ACHN (cell line): ENCODE measurements at places on chromosomes 7 and 10.

DNA sequence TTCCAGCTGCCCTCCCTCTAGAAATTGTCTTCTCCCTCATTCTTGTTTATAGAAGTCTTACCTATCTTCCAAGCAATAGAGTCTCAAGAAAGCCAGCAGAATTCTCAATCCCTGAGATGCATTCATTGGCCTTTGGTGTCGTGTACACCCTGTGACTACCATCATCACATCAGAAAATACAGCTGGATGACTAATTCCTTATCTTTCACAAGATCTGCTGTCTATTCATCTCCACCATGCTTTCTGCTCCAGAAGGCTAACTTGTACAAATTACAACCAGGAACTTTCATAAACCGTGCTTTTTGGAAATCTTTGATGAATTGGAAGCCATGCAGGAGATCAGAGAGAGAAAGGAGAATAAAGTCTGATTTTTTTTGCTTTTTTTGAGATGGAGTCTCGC is 1062.9 kb upstream of the GHITM start:
- DNase-seq, result no peak

GRCh38 chr10:11594589-11595394 is 16.7 kb downstream of the USP6NL start:
- no peak for DNase-seq

- DNase-seq, result peak; percentile 35
Observed at GRCh38 chr7:30795161-30795948, 24.1 kb downstream of the MINDY4 start.

DNA sequence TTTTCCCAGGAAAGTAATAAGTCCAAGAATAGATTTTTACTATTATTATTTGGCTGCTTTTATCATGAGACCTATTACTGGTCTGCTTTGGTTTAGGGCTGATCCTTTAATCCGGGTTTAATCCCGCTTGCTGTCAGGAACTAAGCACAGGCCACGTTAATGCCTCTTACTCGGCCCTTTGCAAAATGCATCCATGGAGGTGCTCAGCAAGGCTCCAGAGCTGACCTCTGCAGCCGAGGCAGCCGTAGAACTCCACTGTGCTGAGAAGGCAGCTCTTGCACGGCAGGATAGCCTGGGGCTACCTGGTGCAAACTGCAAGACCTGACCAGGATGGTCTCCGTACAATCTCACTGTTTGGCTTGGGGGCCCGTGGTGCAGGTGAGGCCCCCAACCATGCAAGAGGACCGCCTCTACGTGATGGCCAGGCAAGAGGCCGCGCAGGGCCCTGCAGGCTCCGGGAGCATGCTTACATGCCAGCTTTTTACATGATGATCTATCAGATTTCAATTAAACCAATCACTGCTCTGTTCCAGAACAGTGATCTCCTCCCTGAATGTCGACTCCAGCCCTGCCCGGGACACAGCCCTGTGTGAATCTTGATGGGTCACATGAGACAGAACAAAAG is 10.4 kb upstream of the CALML3 start:
- DNase-seq, result no peak

DNA sequence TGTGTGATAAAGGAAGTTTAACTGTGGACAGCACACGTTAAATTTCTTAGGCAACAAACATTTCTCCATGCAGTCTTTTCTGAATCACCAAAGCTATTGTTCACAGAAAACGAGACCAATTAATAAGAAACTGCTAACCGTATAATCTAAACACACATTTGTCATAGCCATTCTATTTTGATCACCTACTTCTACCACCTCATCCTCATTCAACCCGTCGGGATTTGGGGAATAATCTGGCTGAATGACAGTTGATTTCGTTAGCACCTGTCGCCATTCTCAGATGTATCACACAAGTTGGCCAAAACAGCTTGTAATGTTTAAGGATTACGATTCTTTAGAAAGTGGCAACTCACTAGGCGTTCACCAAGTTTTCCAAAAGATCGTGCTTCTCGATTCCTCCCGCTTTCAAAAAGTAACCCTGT is 1.2 kb downstream of the EZH2 start:
- peak; percentile 33 for DNase-seq

DNA sequence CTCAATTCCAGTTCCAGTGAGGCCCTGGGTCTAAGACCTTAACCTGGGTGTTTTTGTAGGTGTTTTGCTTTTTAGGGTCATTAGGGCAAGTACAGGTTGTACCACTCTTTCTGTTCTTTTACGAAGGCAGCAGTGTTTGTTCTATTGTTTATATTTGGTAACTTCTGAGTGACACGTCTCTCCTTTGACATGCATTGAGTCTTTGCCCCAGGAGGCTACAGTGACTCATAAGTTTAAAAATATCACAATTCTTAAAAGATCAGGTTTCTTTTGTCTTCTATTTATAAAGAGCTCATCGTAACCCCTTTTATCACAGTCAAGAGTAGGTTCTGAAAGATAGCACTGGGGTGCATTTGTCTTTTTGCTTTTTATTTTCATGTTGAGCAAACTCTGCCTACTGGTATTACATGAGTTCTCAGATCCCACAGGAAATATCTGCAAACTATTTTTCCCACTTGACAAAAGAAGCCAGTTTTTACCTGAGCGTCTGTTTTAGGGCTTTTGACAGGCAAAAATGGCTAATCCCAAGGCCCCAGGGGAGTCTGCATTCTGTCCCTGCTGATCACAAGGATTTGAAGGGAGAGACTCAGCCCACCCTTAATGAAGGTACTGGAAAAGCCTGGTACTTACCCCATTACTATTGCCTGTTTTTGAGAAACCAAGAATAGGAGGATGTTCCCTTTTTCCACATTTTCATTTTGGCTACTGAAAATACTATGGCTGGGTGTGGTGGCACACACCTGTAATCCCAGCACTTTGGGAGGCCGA is 7.9 kb downstream of the NUDT13 start:
- DNase-seq, result no peak

- no peak for DNase-seq
Observed at GRCh38 chr7:127901895-127902703, 129.1 kb downstream of the LRRC4 start.

GRCh38 chr10:101289541-101289940 is 60.3 kb upstream of the LBX1 start:
- DNase-seq, result no peak

GRCh38 chr7:16178092-16178491 is 243.2 kb downstream of the CRPPA start:
- DNase-seq, result no peak
